ENCODE measurements at places on chromosomes 12 and 14.

GRCh38 chr14:74242021-74242779 is 3.0 kb downstream of the VSX2 start:
- no peak for DNase-seq

DNA sequence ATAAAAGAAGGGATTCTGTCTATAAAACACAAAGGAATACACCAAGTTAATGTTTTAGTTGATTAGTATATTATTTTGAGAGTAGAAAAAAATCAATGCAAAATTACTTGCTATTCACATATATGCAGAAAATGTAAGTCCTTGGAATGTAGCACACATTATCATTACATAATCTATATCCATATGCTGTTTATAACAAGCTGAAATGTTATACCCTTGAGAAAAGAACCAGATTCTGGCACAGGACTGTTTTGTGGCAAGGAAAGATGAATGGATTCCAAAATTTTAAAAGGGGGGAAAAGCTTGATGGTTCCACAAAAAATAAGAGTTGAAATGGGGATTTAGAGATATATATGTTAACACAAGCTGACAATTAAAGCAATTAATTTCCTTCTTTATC is 153.6 kb downstream of the MSRB3 start:
- no peak for DNase-seq

- no peak for DNase-seq
Observed at GRCh38 chr12:83102499-83102898, 415.8 kb downstream of the TMTC2 start.

GRCh38 chr12:87413784-87414183 is 615.4 kb downstream of the C12orf50 start:
- DNase-seq: no peak

DNA sequence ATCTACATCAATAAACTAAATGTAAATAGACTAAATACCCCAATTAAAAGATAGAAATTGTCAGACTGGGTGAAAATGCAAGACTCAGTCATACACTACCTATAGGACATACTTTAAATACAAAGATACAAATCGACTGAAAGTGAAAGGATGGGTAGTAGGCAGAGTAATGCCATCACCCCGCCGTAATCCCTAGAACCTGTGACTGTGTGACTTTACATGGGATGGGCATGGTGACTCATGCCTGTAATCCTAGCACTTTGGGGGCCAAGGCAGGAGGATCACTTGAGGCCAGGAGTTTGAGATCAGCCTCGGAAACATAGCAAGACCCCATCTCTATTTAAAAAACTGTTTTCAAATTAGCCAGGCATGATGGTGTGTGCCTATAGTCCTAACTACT is 2.6 kb upstream of the EVL start:
- DNase-seq: no peak

- no peak for DNase-seq
Observed at GRCh38 chr12:98973395-98973794, 328.3 kb downstream of the APAF1 start.

- no peak for DNase-seq
Observed at GRCh38 chr12:52146822-52147366, 44.9 kb downstream of the KRT80 start.

DNA sequence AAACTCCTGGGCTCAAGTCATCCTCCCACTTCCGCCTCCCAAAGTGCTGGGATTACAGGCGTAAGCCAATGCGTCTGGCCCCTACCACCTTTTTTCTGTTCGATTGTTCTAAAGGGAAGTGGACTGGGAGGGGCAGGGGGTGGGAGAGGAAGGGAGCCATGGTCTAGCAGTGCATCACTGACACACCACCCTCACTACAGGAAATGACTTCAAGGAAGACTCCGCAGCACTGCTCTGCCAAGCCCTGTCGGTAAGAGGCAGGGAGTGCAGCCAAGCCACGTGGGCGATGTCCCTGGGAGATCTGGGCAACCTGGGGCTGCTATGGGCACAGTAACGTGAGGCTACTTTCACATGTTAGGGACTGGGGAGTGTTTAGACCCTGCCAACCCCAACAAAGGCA is 18.0 kb downstream of the LRRC74A start:
- DNase-seq: no peak

DNA sequence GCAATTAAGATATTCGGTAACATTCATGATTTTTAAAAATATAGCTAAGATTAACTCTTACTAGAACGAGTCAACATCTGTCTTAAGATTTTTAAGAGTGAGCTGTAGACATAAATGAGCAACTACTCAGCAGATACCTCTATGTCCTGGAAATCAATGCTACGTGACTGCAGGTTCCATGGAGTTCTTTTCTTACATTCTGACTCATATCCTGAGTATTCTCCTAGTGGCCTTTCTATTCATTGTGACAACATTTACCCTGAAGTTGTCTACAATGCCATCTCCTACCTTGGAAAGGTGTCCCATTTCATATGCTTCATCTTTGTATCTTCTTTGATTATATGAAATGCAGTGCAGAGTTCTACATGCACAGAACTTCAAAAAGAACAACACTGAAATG is 59.9 kb downstream of the PKP2 start:
- no peak for DNase-seq

GRCh38 chr12:29081101-29081500 is 68.0 kb upstream of the FAR2 start:
- DNase-seq: no peak

GRCh38 chr14:100222224-100223093 is 16.5 kb upstream of the YY1 start:
- DNase-seq: no peak

DNA sequence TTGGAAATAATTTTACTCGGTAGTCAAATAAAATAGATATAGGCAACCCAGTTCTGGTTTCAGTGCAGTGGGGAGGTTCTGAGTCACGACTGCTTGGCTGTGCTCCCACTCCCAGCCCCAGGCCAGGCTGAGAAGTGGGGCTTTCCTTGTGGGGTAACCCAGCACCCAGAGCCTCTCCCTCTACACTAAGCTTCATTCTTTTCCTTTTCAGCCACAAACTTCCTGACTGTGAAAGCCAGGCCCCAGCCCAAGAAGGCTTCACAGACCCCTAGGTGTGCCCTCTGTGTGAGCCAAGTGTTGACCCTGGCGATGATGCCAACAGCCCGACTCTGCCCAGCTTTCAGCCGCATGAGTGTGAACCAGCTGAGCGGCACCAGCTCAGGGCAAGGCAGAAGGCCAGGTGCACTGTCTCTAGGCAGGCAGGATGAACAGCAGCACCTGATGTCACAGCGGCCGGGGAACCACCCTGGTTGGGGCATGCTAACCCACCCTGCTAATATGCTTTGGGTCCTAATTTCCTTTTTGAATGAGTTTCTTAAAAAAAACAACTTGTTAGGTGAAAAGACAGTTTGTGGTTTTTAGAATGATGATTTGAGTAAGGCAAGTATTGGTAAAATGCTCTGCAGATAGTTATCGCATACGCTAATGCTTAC is 42.2 kb upstream of the ATP23 start:
- DNase-seq: peak; percentile 64

- no peak for DNase-seq
Observed at GRCh38 chr12:113221997-113222729, 899 bp downstream of the TPCN1 start.

GRCh38 chr12:102421802-102422583 is 58.4 kb downstream of the IGF1 start:
- DNase-seq: peak; percentile 46

DNA sequence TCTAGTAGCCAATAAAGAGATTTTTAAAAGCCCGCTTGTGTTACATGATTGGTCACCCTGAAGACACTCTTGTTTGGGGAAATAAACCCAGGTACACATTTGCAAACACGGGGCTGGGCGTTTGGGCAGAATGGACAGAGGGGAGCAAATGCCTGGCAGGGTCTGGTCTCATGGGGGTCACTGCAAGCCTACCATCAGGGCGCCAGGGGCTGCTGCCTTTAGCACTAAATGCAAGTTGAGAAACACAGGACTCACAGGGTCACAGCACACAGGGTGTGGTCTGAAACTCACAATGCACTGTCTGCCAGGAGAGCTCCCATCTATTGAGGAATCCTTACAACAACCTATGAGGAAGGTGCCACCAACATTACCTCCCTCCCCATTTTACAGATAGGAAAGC is 62.6 kb downstream of the CHGA start:
- no peak for DNase-seq

DNA sequence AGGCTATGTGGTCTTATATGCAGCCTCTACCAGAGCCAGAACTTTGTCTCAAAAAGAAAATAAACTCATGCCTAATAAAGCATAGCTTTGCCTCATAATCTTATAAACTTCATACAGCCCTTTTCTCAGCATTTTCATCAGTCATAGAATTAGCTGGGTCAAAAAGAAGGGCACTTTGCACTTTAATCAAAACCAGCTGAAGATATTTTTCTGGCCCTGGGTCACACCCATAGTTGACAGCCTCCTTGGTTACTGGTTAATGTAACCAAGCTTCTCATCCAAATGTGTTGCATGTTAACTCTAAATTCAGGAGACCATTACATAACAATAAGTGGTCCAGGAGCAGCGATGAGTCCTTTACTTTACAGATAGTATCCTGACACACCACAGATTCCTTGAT is 558.2 kb downstream of the FLRT2 start:
- DNase-seq: no peak

DNA sequence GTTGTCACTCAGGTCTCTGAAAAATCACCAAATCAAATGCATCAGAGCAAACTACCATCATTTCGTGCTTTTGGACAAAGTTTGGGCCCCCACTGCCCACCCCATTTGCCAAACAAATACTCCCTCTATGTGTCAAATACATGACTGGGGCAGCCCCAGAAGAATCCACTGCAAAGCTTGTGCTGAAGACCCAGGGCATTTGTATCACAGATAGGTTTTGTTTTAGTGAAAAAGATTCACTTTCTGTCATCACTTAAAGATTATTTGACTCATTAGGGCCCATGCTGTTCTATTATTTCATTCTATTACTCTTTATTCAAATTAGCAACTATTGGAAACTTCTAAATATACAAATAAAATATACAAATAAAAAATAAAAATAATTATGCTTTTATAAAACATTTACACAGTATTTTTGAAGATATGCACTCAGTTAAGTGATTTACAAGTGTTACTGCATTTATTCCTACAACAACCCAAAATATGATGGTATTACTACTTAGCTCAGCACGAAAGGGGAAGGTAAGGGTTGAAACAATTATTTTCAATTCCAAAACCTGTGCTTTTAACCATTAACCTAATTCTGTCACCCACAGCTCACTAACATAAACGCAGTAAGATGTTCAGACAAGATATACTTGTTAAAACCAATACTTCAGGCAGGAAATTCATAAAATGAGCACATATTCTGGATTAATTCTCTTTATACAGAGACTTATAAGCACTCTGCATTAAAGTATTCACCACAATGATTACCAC is 36.5 kb downstream of the LRIG3 start:
- DNase-seq: no peak

DNA sequence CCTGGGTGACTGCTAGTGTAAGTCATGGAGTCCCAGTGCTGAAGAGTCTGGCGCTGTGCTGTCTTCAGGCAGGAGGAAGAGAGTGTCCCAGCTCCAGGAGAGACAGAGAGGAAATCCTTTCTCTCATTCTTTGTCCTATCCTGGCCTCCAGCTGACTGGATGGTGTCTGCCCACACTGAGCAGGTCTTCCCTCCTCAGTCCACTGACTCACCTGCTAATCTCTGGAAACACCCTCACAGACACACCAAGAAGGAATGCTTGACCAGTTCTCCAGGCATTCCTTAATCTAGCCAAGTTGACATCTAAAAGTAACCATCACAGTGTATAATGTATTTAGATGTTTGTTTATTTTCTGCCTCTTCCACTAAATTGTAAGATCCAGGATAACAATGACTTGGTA is 53.9 kb downstream of the EMP1 start:
- DNase-seq: no peak

GRCh38 chr12:71694099-71694820 is 8.4 kb downstream of the TMEM19 start:
- DNase-seq: no peak

DNA sequence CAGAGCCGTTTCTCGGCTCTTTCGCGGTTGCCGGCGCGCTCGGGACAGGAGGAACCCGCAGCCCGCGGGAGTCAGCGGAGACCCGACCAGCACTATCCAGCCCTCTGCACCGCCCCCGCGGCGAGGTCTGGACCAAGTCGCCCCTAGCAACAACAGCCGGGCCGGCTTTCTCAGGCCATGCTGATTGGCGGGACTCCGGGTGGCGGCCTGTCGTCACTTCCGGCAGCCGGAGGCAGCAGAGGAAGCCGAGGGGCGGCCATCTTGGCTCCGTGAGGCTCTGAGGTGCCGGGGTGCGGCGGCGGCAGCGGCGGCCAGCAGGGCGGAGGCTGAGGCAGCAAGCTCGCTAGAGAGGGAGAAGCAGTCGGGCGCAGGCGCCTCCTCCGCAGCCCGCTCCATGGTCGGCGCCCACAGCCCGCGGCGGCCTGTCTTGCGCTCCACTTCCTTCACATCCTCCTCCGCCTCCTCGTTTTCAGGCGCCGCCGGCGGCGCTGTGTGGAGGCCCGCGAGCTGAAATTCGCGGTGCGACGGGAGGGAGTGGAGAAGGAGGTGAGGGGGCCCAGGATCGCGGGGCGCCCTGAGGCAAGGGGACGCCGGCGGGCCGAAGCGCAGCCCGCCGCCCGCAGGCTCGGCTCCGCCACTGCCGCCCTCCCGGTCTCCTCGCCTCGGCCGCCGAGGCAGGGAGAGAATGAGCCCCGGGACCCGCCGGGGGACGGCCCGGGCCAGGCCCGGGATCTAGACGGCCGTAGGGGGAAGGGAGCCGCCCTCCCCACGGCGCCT is at the start of gene MARK3:
TSS of gene MARK3 (plus strand) at position 264 of the 777 bp plus-strand sequence. CDS start 615 bp downstream, outside the sequence.
- peak; percentile 91 for DNase-seq

GRCh38 chr12:12819221-12819620 is 6.1 kb downstream of the DDX47 start:
- no peak for DNase-seq

- no peak for DNase-seq
Observed at GRCh38 chr12:51036279-51036678, 10.1 kb upstream of the SLC11A2 start.

DNA sequence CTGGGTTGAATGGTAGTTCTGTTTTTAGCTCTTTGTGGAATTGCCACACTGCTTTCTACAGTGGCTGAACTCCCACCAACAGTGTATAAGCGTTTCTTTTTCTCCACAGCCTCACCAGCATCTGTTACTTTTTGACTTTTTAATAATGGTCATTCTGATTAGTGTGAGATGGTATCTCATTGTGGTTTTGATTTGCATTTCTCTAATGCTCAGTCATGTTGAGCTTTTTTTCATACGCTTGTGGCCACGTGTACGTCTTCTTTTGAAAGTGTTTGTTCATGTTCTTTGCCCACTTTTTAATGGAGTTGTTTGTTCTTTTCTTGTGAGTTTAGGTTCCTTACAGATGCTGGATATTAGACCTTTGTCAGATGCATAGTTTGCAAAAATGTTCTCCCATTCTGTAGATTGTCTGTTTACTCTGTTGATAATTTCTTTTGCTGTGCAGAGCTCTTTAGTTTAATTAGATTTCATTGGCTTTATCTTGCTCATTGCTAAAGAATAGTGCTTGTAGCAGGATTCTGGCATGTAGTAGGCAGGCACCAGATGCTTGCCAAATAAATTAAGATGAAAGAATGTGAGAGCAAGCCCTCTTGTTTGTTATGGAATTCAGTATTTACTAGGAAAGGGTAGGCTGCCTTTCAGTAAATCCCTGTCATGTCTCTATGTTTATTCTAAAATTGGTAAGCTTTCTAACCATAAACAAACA is 86.8 kb downstream of the PDE3A start:
- no peak for DNase-seq

GRCh38 chr14:79971330-79971729 is 240.0 kb downstream of the DIO2 start:
- DNase-seq: no peak

Data from NCI-H510A treated with DMSO at 0.1 percent for 48 hours (cell line).